ENCODE measurements at places on chromosomes 5 and 9.
A peak's percentile ranks its signal among the peaks of the same experiment; 100 is the strongest.

- no peak for DNase-seq
Observed at GRCh38 chr5:135456238-135457099, 4.3 kb upstream of the TIFAB start.

GRCh38 chr9:110148384-110148783, 59.6 kb downstream of the C9orf152 start:
- no peak for DNase-seq

DNA sequence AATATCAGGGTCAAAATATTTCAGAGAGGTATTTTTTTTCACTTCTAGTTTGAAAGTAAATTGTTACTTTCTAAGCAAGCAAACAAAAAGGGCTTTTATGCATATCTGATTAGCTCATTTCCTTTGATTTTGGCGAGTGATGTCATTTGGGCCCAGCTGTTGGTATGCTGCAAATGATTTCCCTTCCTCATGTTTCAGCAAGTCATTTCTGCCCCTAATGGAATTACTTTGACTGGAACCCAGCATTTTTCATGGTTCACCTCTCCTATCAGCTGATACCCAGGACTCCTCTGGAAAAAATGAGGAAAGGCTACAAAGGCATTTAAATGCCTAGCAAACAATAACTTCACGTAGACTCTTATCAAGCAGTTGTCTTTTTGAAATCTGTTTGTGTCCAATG, 500.6 kb downstream of the EBF1 start:
- DNase-seq: no peak

DNA sequence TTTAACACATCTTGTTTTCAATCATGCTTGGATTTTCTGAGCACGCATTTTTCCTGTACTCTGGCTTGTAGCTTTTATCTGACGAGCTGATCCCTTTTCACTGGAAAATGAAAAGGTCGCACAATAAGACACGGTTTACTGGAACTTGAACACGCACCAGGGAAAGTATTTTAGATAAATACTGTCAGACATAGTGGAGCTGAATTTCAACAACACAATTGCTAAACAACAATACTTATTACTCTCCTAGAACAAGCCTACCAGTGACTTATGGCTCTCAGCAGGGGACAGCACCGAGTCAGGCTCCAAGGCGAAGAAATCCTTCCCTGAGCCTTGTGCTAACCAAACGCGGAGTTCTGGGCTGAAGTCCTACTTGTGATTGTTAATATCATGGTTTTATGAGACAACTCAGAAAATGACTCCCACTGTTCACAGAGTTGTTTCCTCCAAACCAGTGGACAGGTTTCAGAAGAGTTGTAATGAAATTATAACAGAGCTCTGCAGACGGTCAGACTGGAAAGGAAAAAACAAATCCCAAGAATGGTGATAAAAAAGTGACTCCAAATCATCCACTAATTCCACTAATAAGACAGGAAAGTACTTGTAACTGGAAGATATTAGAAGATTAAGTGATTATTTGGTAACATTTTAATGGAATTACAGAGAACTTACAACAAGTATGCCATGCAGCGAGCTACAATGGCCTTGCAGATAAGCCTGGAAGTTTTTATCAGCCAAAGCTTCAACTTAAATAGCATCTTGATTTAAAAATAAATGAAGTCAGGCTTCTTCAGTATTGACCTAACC, 359.6 kb downstream of the EBF1 start:
- DNase-seq: no peak

DNA sequence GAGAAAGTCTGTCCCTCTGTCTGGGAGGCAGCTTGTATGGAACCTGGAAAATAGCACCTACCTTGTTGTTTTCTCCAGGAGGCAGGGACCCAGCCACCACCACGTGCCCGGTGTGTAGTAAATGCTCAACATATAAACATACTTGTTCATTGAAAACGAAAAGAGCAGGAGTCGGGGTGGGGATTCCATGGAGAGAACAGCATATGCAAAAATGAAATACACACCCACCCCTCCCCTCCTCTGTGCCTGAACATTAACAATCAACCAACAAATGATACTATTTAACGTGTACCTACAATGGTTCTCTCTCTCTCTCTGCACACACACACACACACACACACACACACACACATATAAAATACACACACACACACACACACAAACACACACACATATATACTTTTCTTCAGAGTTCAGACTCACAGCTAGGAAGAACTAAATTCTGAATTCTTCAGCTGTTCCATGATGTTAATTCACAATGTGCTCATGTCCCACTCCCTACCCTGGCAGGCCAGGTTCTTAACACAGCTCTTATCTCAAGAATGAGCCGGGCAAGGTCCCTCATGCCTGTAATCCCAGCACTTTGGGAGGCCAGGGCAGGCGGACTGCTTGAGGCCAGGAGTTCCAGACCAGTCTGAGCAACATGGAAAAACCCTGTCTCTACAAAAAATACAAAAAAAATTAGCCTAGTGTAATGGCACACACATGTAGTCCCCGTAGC, 16.3 kb upstream of the DENND1A start:
- no peak for DNase-seq

GRCh38 chr5:169431386-169431785, 130.4 kb upstream of the SLIT3 start:
- no peak for DNase-seq

DNA sequence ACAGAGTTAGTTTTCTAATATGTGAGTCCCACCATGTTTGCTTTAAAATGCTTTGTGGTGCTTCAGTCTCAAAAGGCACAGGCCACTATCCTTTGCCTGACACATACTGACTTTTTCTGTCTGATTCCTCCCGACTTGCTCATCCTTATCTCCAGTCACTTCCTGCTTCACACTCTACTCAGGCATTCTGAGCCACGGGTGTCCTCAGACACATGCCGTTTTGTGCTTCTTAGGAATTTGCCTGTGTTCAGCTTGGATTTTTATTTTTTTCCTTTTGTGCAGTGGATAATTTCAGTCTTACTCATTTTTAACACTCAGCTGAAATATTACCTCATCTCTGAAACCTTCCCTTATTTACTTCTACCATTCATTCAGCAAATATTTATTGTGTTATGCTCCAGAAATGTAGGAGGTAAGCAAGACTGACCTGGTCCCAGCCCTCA, 54.1 kb downstream of the MAN2A1 start:
- DNase-seq: peak; percentile 67

GRCh38 chr9:136441681-136442245, 2.1 kb upstream of the INPP5E start:
- DNase-seq: no peak

DNA sequence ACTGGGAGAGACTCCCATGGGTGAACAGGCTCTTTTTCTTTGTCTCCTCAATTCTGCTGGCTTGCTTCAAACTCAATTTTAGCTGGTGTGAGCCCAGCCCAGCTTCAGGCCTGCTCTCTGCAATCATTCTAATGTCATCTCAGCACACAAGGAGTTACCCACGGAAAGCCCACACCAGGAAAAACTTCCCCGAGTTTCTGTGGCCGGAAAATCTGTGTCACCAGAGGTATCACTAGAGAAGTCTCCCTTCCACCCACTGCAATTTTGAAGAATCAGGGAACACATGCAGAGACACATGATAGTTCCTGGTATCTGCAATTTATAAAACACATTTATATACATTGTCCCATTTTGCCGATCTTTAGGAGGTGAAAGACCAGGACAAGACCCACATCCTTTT, 13.5 kb upstream of the NDFIP1 start:
- no peak for DNase-seq

DNA sequence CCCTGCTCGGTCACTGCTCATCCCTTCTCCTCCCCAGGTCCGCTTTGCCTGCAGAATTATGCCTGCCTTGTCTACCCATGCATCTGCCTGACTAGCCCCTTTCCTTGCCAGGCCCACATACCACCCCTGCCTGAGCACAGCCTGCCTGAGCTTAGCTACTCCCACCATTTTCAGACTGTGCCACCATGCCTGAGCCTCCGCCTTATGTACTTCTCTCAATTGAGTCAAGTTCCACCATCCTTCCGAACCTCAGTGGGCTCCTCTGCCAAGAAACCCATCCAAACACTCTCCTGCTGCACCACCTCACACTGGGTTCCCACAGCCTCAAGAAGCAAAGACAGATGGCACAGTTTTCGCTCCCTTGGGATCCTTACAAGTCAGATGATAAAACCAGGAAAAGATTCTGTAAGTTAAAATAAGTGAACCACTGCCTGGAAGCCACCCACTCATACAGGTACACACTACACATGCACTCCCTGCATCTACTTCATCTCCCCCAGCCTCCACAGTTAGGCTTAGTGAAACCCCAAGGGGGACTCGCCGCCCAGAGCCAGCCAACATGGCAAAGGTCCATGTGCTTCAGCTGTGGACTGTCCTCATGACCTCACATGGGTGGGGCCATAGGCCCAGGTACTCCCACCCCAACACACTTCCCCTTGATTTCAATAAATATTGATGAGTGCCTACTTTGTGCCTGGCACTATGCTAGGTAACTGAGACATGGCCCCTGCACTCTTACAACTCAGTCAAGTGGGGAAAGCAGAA, 23.1 kb downstream of the P4HA2 start:
- DNase-seq: no peak

GRCh38 chr5:92659246-92659645, 921.8 kb downstream of the NR2F1-AS1 start:
- DNase-seq: no peak

GRCh38 chr5:72021651-72022357, 85.5 kb upstream of the MAP1B start:
- DNase-seq: no peak

DNA sequence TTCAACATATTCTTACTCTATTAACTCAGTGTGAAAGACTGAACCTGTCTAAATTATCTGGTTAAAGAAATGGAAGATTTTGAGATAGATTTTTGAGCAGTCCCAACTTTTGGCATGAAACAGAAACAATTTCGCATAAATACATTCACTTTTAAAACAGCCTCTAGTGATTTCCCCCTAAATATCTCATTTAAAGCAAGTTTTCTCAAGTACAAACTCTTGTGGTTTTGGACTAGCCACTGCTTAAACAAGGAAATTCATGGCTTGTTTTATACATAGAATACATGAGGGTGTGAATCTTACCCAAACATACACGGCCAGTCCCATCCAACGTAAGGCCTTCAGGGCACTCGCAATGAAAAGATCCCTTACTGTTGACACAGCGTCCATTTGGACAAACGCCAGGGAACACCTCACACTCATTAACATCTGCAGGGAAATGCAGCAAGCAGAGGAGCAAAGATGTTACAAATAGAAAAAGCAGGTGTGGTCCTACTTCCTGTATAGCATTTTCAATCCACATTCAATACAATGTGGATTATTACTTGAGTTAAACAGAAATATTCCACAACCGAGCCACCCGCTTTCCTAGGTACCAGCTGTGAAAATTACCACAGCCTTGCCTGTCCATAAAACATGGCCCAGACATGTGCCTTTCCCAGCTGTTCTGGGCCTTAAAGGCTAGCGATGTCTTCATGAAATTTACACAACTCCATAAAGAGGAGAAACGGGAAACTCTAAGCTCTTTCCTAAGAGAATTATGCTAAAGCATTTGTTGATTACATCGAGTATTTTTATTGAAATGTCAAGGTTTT, 188.8 kb downstream of the FBN2 start:
- DNase-seq: no peak

All from smooth muscle cell of the brain vasculature (primary cell).